ENCODE measurements at places on chromosomes 5 and 9.

- no peak for DNase-seq
Measured at GRCh38 chr9:93236541-93237206, 52.7 kb downstream of the WNK2 start.

- no peak for DNase-seq
Measured at GRCh38 chr5:42620579-42621216, 135.9 kb upstream of the CCDC152 start.

DNA sequence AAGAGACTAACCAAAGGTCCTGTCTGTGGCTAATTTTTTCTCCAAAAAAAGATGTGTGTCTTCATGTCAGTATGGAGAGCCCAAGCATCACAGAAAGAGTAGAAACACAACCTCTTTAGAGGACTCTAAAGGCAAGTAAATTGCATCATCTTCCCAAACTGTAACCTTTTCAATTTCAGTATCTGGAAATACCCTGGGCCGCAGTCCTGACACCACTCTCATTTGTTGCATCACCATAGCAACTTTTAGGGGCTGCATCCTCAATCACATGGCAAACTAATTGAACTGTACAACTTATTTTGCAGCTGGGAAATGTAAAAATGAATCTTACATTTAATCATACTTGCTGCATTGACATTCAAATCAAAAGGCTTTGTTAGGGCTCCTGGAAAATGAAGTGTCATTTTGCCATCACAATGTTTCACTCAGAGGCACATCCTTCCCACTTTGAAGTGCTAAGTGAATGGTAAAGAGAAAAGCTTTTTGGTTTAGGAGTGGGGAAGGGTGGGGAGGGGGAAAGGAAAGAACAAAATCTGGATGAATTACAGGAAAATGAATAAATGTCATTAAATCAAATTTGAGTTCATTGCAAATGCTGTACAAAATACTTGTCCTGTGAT lies 60.6 kb upstream of the GRIA1 start:
- no peak for DNase-seq

- no peak for DNase-seq
Measured at GRCh38 chr5:3265131-3265885, 330.3 kb upstream of the IRX1 start.

DNA sequence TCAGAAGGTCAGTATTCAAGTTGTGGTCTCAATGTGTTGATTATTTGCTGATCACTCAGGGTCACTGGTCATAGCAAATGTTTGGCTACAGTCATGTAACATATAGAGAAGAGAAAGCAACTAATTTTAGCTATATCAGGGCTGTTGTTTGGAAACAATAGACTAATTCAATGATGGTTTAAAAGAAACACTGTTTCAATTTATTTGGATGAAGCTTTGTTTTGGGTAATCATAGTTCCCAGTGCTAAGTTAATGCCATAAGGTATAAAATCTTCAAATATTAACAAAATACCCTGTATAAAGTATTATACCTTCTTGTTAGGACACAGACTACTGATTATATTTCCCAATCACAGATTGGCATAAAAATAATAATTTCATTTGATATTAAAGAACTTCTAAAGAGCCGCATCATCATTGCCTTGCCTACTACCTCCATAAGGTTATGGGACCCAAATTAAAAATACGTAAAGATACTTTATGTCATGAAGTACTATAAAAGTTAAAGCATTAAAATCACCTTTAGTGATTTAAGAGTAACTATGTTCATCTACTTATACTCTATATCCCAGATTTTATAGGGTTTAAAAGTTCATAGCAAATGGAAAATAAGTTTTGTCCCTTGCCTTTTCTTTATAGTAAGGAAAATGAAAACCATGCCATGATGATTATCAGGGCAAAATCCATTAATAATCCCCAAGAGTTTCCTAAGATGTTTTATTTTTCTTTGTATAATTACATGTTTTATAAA lies 6.0 kb downstream of the NR3C1 start:
- DNase-seq, result no peak

DNA sequence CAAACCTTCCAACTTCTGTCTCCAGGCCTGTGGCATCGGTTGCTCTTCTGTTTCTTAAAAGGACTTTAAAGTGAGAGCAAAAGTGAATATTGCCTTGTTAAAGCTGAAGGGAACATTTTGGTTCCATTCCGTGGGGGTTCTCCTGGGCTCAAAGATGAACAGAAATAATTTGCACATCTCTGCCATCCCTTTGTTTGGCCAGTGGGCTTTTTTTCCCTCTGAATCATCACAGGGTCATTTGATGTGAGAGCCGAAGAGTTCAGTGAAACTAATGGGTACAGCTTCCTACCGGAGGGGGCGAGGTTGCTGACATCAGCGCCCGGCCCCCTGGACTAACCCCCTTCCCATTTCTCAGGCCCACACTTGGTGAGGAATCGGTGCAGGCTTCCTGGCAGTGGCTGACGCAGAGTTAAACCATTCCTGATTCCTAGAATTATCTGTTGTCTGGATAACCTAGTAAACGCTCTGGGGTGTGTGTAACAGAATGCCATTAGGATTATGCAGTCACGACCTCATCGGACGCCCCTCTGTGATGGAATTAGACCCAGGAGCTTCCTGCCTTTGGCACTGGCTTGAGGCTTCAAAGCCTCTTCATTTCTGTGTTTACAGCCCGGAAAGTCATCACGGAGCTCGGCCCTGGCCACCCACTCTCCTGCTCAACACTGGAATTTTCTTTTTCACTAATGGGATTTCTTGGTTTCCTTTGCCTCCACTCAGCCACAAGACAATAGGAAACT lies 61.6 kb upstream of the RPL26L1 start:
- no peak for DNase-seq

- no peak for DNase-seq
Measured at GRCh38 chr5:92518318-92518904, 1062.6 kb downstream of the NR2F1-AS1 start.

DNA sequence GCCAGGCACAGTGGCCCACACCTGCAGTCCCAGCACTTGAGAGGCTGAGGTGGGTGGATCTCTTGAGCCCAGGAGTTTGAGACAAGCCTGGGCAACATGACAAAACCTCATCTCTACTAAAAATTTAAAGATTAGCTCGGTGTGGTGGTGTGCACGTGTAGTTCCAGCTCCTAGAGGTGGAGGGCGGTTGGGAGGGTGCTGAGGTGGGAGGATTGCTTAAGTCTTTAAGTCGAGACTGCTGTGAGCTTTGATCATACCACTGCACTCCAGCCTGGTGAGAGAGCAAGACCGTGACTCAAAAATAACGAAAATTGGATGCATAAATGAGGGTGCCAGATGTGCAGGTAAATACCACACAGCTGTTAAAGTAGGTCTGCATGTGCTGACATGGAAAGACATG lies 39.3 kb upstream of the TDRD7 start:
- no peak for DNase-seq

- no peak for DNase-seq
Measured at GRCh38 chr5:60507687-60508086, 192.3 kb downstream of the DEPDC1B start.

DNA sequence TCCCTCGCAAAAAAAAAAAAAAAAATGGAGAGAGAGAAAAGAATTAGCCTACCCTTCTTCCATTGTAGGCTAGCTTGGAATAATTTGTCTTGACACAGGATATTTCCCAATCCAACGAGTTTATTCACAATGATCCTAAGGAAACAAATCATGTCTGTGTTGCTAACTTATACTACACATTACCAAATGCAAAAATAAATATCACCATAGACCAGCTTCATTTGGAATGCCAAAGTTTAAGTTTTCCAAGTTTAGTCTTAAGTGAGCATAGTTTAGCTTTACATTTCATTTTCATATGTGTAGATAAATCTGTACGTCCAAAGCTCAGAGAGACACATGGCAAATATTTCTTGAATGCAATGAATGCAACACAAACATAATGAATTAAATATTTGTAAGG lies 1106.2 kb upstream of the DMAC1 start:
- no peak for DNase-seq

- DNase-seq, result no peak
Measured at GRCh38 chr5:174555726-174556125, 168.7 kb upstream of the MSX2 start.

DNA sequence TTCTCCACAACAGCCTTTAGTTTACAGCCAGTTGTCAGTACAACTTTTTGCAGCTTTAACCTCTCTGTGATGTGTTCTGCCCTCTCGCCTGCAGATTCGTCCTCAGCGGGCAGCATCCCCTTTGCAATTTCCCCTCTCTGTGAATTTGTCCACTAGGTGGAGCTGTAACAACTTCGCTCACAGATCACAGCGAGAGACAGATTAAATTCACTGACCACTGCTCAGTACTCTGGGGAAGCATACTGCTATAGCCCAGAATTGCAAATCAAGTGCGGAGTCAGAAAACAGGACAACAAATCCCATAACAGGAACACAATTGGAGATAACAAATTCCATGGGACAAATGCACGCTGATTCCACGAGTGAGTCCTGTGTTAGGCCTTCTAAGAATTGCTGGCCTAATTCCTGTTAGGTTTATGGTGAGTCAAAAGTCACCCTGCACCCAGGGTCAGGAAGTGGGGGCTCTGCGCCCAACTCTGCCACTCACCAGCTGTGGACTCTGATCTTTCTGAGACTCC lies 2124.9 kb downstream of the MAT2B start:
- DNase-seq, result no peak

- no peak for DNase-seq
Measured at GRCh38 chr5:31623249-31623648, 15.7 kb upstream of the PDZD2 start.

GRCh38 chr9:94112716-94113465 lies 28.6 kb downstream of the PTPDC1 start:
- DNase-seq, result no peak

- DNase-seq, result no peak
Measured at GRCh38 chr5:123965626-123966025, 453.6 kb downstream of the CSNK1G3 start.

GRCh38 chr5:66959653-66960052 lies 236.9 kb downstream of the CD180 start:
- DNase-seq, result no peak

GRCh38 chr9:84941792-84942191 lies 272.3 kb downstream of the NTRK2 start:
- DNase-seq, result no peak

DNA sequence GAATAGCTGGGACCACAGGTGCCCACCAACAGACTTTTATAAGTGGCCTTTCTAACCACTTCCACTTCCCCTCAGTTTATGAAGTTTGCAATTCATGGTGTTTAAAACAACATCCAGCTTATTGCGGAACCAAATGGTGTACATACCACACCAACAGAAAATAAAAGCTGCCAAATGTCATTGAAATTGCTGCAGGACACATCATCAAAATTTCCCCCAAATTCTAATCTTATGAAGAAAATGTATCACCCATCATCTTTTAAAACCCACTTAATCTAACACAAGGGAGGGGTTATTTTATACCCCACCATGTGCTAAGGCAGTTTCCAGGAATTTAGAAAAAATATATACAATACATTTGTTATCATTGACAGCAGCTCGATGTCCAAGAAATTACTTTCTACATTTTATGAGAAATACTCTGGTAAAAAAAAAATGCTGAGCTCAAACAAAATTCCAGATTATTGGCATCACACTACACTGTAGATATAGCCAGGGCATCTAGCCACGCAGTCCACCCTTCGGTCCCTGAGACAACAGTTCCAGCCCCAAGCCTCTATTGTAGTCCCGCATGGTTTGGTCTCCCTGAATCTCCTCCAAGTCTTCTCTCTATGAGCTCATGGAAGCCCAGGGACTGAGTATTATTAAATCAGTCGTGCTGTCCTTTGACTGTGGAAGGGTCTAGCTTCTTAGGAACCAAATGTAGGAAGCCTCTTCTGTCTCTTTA lies 372.8 kb upstream of the SLC30A5 start:
- no peak for DNase-seq

DNA sequence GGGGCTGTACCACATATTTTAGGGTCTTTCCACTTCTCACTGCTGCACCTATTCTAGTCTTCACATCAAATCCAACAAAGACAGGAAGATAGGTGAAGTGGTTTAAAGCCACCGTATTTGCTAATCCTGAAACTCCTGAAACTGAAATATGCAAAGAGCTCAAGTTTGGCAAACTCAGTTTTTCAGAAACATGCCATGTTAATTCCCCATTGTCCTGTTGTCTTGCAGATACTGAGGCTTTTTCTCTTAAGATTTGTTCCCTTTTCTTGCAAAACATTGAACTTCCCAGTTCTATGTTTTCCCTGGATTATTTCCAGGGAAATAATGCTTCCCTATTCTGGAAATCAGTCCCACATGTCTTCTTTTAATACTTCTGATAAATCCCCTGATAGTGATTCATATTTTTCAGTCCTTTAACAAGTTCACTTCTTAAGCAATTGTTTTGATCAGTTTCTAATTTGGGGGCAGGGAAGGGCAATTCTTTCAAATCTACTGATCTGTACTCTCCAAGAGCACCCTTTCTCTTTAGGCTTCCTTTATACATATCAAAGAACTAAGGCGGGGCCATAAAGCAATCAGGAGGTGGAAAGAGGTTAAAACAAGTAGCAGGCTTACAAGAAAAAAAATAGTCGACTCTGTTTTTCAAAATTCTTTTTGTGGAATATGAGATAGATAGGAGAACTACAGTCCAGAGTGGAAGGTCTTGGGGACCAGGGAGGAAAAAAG lies 648.5 kb downstream of the BNC2 start:
- no peak for DNase-seq

GRCh38 chr5:55823151-55823796 lies 27.9 kb upstream of the IL31RA start:
- DNase-seq, result no peak

- no peak for DNase-seq
Measured at GRCh38 chr5:35046774-35047173, 975 bp downstream of the AGXT2 start.

- DNase-seq, result no peak
Measured at GRCh38 chr5:1707467-1707866, 92.2 kb downstream of the MRPL36 start.

DNA sequence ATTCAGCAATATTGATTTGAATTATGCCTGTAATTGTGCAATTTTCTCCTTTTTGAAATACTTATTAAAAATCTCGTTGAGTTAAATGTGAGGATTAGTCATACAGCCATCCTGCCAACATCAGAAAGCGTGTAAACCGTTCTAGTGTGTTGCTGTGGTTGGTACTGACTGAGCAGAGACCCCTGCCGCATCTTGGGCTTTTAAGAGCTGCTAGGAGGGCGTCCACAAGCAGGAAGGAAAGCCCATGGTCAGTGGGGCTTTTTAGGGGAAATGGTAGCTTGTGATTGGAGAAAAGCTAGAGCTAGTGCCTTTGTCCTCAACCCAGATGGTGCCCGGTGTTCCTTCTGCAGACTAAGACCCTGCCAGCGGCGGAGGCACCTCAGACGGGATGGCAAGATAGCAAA lies 1.3 kb downstream of the SDHA start:
- no peak for DNase-seq

DNA sequence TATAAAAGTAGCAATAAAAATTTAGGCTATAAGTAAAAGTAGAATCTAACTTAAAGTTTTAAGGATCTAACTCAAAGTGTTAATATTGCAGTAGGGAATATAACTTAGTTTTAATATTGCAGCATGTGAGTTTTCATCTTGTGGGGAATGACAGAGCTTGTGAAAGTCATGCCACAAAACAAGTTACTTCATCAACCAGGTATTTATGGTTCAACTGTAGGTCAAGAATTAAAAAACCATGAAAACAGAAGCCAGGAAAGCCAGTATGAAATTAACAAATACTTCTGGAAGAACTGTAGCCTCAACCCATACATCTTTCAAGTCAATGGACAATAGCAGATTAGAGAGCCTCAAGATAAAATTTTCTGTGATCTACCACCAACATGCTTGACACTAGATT lies 19.0 kb downstream of the HMGCS1 start:
- no peak for DNase-seq
